D721Med (cell line): ENCODE measurements at places on chromosomes 16 and 17.

GRCh38 chr16:11386791-11387546 lies 41.7 kb downstream of the RMI2 start:
- no peak for DNase-seq

GRCh38 chr16:72865258-72865657 lies 182.7 kb downstream of the ZFHX3 start:
- no peak for DNase-seq

DNA sequence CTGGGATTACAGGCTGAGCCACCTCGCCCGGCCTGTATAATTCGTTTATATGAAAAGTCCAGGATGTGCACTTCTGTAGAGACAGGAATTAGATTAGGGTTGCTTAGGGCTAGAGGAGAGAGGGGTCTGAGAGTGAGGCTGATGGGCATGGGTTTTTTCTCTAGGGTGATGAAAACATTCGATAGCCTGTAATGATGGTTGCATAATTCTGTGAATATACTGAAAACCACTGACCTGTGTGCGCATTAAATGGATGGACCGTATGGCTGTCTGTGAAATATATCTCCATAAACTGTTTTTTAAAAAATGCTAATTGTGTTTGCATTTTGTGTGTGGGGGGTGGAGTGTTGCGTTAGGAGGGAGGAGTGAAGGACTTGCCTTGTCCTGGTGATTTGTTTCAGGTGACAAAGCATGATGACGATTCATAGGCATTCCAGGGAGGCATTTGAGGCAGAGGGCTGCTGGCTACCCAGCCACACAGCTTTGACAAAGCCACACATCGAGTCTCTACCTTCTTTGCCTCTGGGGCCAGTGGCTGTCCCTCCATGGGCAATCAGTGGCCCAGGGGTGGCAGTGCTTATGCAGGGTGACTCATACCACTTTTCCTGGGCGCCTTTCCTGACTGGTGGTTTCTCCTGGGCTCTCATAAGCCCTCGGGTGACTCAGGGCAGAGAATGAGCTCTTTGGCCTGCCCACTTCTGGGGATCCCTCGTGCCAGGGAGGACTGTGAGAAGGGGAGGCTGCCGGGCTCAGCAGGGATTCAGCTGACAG lies 148.5 kb upstream of the WSCD1 start:
- no peak for DNase-seq

GRCh38 chr17:6498356-6498755 lies 54.1 kb downstream of the PIMREG start:
- DNase-seq = no peak

DNA sequence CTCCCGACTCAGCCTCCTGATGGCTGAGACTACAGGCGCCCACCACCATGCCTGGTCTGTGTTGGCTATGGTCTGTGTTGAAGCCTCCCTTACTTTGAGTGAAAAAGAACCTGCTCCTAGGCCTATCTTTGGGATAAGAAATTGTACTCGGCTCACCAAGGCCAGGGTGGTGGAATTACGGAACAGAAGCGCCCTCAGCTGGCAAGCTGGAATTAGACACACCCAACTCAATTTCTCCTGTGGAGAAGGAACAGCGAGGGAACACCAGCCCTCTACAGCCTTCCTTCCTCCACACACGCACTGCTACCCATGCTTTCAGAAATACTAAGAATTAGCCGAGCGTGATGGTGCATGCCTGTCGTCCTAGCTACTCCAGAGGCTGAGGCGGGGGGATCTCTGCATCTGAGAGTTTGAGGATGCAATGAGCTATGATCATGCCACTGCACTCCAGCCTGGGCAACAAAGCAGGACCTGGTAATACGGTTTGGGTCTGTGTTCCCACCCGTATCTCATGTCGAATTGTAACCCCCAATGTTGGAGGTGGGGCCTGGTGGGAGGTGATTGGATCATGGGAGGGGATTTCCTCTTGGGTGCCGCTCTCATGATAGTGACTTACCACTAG lies 40.1 kb upstream of the RBBP6 start:
- peak; percentile 84 for DNase-seq

GRCh38 chr16:51049678-51050376 lies 101.2 kb downstream of the SALL1 start:
- DNase-seq = no peak

GRCh38 chr17:7410634-7411426 lies 3.2 kb downstream of the NLGN2 start:
- DNase-seq = no peak
